NCI-H1105 (cell line): ENCODE measurements at places on chromosomes 5 and 9.

GRCh38 chr5:157677931-157678330, 6.6 kb downstream of the C5orf52 start:
- DNase-seq = no peak

DNA sequence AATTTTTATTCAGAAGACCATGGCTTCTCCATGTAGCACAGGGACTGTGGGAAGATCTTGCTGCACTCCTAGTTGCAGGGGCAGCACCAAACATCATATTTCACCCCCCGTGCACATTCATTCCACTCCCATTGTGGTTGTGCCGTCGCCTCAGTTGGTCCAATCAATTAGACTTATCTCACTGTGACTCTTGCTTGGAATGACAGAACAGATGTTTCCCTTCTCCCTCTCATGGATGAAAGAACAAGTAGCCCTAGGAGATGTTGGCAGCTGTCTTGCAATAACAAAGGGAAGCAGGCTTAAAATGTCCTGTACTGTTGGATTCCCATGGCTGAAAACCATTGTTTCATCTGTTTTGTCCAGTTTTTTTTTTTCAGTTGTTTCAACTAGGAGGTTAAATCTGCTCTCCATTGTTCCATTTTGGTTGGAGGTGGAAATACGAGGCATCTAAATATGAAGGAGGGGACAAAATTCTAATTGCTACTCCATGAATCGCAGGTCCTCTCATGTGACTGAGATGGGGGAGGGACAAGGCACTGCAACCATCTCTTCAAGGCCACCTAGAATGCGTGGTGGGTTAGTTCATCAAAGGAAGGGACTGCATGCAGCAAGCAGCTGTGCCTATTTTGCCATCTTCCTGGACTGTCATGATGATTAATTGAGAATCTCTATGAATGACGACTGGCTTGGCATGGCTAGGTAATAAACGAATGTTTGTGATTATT, 214.4 kb downstream of the NSG2 start:
- no peak for DNase-seq

- no peak for DNase-seq
These were observed 96.3 kb downstream of the UNC13B start for GRCh38 chr9:35257986-35258659.

GRCh38 chr9:77935211-77935610, 96.4 kb downstream of the GNAQ start:
- no peak for DNase-seq

DNA sequence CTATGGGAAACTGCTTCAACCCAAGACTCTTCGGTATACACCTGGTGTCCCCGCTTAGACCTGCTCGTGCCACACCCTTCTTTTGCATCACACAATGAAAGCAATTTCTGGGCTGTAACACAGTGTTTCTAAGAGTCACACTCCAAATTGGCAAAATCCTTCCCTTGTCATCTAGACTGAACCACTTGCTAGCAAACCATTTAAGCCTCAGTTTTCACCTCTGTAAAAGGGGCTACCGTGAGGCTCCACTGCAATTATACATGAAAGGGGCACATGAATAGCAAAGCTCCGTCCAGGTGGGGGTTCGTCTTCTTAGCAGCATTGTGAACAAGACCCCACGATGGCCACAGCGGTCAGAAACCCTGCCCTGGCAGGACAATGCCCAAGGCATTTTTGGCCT, 166.8 kb downstream of the PAX5 start:
- no peak for DNase-seq

DNA sequence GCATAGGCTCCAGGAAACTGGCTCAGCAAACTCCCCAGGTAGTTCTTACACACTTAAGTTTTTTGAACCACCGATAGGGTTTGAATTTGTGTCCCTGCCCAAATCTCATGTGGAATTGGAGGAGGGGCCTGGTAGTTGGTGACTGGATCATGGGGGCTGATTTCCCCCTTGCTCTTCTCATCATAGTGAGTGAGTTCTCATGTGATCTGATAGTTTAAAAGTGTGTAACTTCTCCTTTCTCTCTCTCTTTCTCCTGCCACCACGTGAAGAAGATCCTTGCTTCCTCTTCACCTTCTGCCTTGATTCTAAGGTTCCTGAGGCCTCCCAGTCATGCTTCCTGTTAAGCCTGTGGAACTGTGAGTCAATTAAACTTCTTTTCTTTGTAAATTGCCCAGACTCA, 22.4 kb upstream of the HACD4 start:
- no peak for DNase-seq

- no peak for DNase-seq
These were observed 66.6 kb upstream of the STXBP1 start for GRCh38 chr9:127545196-127546124.

DNA sequence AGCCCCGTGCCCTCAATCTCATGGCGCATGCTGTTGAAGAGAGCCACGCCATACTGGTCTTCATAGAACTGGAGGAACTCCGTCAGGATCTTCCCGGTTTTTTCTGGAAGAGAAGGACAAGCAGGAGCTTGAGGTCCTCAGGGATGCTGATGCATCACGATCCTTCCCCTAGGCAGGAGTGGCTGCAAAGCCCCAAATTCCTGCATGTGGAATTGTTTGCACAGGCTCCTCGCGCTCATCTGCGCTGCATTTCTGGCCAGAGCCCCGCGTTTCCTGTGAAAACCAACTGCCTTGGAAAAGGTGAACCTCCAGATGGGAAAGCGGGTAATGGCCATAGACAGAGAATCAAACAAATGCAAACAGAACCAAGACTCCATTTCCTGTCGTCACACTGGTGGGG, 80.4 kb downstream of the LRSAM1 start:
- DNase-seq = no peak

DNA sequence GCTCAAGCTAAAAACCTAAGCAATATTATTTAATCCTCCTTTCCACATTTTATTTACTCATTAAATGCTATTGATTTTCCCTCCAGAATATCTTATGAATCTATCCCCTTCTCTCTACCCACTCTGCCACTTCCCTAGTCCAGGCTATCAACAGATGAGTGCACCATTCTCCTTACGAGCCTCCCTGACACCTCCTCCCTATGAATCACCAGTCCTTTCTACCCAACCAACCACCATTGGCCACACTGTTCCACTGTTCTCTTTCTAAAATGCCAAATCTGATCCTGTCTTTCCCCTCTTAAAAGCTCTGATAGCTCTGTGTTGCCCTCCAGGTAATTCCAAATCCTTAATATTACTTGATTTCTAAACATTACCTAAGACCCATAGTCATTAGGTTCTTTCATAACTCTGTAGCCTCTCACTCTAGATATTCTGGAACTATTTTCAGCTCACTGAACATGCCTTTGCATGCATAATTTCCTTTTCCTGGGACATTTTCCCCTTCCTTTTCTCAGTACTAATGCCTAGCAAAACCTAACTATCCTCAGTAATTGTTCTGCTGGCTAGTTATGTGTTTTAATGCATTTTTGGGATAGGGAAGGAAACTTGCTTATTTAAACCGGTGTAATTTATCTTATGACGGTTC, 126.3 kb downstream of the UNC13B start:
- no peak for DNase-seq

GRCh38 chr5:5309645-5310044, 112.8 kb upstream of the ICE1 start:
- no peak for DNase-seq

DNA sequence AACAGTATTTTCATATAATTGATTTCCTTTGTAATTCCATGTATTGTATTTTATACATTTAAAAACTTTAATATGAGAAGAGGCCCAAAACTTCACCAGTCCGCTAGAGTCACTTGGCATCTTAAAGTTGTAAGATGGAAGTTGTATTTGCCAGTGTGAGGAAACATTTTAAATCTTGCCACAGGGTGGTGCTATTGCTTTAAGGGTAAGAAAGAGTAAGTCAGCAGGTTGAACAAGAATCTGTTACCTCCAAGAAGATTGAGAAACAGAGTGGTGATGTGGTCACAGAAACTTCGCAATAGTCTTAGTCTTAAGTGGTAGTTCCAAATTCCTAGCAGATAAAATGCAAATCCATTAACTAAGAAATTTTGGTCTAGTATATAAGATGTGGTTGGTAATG, 39.8 kb upstream of the RANBP6 start:
- peak; percentile 64 for DNase-seq

GRCh38 chr9:17135295-17136160, 688 bp downstream of the CNTLN start:
- DNase-seq = peak; percentile 55

GRCh38 chr5:157993986-157994691, 135.2 kb upstream of the CLINT1 start:
- no peak for DNase-seq

DNA sequence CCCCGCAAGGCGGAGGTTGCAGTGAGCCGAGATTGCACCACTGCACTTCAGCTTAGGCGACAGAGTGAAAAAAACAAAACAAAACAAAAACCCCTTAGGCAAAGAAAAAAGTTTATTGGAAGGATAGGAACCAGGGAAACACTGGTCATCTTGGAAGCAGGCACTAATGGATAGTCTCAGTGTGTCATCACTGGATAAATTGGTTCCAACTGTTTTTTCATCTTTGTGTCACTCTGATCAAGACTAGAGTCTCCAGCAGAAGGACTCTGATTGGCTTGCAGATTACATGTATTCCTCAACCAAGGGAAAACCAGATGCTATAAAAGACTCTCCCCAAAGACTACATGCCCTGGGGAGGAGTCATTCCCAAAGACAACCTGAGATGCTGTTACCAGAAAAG, 35.0 kb upstream of the HMHB1 start:
- no peak for DNase-seq

DNA sequence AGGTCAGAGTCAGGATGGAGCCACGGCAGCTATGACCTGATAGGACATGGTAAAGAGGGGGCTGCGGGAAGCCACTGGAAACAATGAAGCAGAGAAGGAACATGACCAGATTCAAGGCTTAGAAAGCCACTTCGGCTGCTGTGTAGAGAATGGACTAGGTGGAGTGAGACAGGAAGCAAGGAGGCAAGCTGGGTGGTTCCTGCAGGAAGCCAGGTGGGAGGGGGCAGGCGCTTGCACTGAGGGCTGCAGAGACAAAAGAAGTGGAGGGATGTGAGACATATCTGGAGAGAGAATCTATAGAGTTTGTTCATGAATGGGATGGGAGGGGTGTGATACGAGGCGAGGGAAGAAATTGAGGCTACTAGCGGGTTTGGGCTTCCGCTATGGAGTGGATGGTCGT, 19.0 kb upstream of the N4BP3 start:
- no peak for DNase-seq

DNA sequence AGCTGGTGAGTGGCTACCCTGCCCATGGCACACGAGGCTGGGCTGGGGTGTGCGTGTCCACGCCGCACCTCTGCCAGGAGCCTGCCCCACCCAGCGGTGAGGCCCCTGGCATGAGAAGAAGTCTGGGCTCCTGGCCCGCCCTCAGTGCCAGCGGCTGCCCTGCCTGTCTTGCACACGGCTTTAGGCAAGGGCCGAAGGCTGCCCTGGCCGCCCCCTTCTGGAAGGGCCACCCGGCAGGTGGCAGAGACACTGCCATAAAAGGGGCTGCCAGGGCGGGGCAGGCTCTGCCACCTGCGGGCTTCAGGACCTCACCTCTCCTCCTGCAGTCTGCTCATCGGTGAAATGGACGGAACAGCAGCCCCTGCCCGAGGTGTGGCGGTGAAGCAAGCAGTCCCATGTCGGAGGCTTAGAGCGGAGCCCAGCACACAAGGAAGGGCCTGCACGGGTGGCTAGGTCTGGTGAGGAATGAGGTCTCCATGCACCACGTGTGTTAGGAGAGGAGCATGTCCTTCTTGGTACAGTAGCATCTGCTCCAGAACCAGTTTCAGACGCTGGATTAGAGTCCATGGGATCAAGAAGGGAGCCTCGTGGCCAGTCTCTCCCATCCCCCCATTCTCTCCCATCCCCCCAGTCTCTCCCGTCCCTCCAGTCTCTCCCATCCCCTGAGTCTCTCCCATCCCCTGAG, 34.8 kb upstream of the TMEM250 start:
- no peak for DNase-seq

GRCh38 chr9:21747175-21747574, 55.3 kb upstream of the MTAP start:
- no peak for DNase-seq

DNA sequence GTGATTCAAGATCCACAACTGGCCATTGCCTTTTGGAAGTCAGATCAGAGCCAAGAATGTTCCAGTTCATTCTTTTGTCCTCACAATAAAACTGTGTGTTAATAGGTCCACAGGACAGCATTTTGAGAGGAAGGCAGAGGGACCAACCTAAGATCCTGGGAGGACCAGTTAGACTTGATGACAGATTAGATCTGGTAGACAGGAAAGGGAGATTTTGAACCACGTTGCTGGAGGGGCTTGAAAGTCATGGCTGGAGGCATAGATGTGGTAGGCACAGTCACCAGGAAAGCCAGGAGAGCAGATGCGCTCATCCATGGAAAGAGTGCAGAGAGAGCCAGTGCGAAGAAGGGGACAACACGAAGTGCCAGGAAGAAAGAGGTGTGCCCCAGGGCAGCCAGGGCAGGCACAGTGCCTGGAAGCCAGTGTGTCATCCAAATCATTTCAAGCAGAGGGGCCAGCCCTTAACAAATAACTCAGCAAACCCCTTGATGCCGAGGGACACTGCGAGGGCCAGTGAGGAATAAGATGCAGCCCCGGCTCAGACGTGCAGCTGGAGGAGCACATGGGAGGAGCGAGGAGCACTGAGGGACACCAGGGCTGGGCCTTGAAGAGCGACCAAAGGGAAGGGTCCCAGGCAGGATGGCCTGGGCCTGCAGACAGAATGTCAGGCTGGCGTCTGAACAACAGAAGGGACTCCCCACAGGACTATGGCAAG, 12.8 kb upstream of the SLC2A8 start:
- no peak for DNase-seq

- no peak for DNase-seq
These were observed 92.8 kb upstream of the EPB41L4A start for GRCh38 chr5:112511920-112512319.

- no peak for DNase-seq
These were observed 77.0 kb downstream of the LIFR start for GRCh38 chr5:38479315-38479904.

- no peak for DNase-seq
These were observed 297.2 kb downstream of the SPOCK1 start for GRCh38 chr5:137201876-137202275.

DNA sequence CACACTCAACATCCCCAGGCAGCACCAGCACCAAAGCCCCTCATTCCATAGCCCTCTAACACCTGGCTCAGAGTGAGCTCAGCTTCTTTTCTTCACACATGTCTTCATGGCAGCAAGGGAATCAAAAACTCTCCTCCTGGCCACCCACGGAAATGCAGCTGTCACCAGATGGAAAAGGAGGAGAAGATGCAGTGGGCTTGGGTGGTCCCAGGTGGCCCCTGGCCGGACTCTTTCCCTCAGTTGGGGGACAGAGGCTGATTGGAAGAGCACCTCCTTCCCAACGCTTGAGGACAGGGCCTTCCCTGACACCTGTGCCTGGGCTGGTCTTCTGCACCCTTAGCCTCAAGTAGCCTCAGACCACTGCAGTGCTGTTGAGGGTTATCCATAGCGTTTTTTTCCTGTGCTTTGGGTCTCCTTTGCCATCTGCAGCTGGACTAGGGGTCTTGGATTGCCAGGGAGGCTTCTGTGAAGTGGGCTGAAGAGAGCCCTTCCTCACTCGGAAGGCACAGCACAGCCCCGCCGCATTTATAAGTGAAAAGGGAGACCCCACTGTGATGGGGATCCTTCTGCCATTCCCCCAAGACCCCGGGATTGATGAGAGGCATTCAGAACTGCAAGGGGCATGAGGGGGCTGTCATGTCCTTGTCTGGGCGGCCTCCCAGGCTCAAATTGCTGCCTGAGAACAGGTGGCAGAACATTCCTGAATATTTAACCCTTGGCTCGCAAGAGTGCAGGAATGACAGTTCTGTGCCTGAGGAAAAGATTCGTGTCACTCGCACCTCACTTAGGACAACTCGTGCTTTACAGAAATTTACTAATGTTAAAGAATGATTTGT, 200.0 kb downstream of the AUH start:
- DNase-seq = no peak
